ENCODE measurements at places on chromosomes 11 and 22. TPM values are rescaled to one million over a fixed set of nuclear protein-coding genes. Genes with fewer than 3 reads are reported as not detected.
A peak's percentile ranks its signal among the peaks of the same experiment; 100 is the strongest.

- no peak for DNase-seq
- H3K27me3 ChIP-seq: no peaks in the 10 kb centered on the region
- no peak overlapping the region for H3K27ac ChIP-seq
- H3K4me1 ChIP-seq: no peaks in the 10 kb centered on the region
Measured at GRCh38 chr11:118168751-118169150, 7.7 kb downstream of the SCN2B start.

- H3K4me3 ChIP-seq: no peak overlapping the region
- H3K27me3 ChIP-seq: no peaks in the 10 kb centered on the region
- H3K27ac ChIP-seq: no peak overlapping the region
- no peaks in the 10 kb centered on the region for H3K4me1 ChIP-seq
- no peaks in the 10 kb centered on the region for H3K36me3 ChIP-seq
Measured at GRCh38 chr11:21053466-21053865, 384.1 kb downstream of the NELL1 start.

Gene MUC6
- not detected for total RNA-seq

DNA sequence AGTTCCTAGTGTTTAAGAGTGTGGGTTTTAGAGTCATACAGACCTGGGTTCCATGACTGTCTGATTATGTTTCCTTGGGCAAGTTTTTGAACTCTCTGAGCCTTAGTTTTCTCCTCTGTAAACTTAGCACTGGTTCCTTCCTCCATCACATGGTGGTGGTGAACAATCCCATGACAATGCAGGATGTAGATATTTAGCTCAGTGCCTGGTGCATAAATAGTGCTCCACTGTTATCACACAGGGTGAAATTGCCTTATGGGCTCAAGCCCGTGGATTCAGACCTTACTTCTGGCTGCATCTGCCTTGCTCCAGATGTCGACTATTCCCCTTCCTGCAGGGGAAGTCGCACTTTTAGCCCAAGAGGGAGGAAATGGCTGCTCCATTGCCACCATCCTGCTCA, 62.7 kb downstream of the LDLRAD3 start:
- no peaks in the 10 kb centered on the region for H3K27me3 ChIP-seq
- H3K27ac ChIP-seq: no peak overlapping the region
- H3K36me3 ChIP-seq: no peaks in the 10 kb centered on the region
- no peak for DNase-seq
- H3K4me1 ChIP-seq: peaks cover 28% of the 10 kb centered on the region
- H3K4me3 ChIP-seq: no peak overlapping the region

GRCh38 chr11:115682888-115683287, 178.7 kb upstream of the CADM1 start:
- H3K36me3 ChIP-seq: no peaks in the 10 kb centered on the region
- H3K27ac ChIP-seq: no peak overlapping the region
- no peaks in the 10 kb centered on the region for H3K4me1 ChIP-seq
- H3K4me3 ChIP-seq: no peak overlapping the region

- H3K36me3 ChIP-seq: no peaks in the 10 kb centered on the region
- no peak overlapping the region for H3K4me3 ChIP-seq
- no peak for DNase-seq
Measured at GRCh38 chr11:5556596-5557188, 8.4 kb upstream of the OR52H1 start.

DNA sequence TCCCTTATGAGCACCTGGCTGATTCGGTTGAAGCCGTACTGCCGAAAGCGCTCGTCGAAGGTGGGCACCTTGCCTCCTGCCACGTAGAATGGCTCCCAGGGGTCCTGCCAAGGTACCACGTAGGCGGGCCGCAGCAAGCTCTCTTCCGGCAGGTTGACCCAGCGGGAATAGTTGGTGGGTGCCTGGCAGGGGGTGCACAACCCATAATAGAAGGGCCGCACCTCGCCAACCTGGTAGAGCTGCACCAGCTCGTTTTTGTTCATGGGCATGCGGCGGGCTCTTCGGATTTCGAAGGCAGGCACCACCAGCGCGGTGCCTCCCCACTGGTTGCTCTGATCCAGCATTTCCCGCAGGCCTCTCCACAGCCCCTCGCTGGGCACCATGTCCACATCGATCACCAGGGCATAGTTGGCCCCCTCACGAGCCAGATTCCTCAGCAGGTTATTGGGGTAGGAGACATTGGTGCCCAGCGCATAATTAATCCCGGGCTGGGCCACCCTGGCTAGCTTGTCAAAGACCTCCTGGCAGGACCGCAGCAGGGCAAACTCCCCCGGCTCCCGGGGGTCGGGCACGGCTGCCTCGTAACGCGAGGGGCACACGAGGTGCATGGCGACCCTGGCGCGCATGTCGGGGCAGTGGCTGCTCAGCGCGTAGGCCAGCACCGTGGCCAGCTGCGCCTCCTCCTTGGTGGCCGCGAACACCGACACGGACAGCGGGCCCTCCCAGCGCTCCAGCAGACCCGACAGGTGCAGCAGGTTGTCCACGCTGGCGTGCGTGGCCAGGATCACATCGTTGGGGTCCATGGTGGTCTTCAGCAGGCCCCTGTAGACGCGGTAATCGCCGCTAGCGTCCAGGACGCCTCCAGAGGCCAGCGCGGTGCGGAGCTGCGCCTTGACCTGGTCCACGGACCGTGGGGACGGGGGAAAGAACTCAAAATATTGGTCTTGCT, 679 bp downstream of the B4GAT1 start:
- peak; percentile 61 for DNase-seq
- peak overlapping the region; percentile 94 for H3K4me3 ChIP-seq
- peaks cover 27% of the 10 kb centered on the region for H3K4me1 ChIP-seq
- H3K27ac ChIP-seq: peak overlapping the region; percentile 88
- no peaks in the 10 kb centered on the region for H3K36me3 ChIP-seq

Gene JAML
- total RNA-seq: 0.48 TPM

GRCh38 chr11:69670158-69670845, 4.9 kb downstream of the LTO1 start:
- H3K4me1 ChIP-seq: peaks cover 28% of the 10 kb centered on the region
- H3K27me3 ChIP-seq: no peaks in the 10 kb centered on the region
- no peak overlapping the region for H3K27ac ChIP-seq
- DNase-seq: peak; percentile 91
- no peak overlapping the region for H3K4me3 ChIP-seq

DNA sequence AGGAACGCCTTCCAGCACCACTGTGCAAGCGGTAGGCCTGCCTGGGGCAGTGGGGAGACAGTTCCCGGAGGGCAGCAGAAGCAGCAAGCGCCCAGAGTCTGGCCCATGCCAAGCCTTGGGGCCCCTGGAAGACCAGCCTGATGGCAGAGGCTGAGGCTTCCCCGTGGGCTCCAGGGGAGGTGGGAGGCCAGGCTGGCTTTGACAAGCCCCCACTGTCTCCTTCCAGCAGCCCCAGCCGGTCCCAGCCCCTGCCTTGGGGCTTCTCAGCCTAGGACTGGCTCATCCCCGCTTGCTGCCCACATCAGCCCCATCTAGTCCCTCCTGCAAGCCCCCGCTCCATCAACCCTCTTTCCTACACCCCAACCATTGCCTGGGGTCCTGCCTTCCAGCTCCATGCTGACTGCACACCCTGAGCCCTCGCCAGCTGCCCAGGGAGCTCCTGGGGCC, 46.7 kb downstream of the IGF2 start:
- H3K27me3 ChIP-seq: no peaks in the 10 kb centered on the region
- H3K4me1 ChIP-seq: peaks cover 24% of the 10 kb centered on the region
- no peak for DNase-seq
- H3K27ac ChIP-seq: peak overlapping the region; percentile 49

- DNase-seq: no peak
- peaks cover 79% of the 10 kb centered on the region for H3K36me3 ChIP-seq
- H3K27ac ChIP-seq: no peak overlapping the region
- H3K27me3 ChIP-seq: no peaks in the 10 kb centered on the region
- H3K4me3 ChIP-seq: no peak overlapping the region
Measured at GRCh38 chr11:6397636-6398035, 7.4 kb downstream of the SMPD1 start.

DNA sequence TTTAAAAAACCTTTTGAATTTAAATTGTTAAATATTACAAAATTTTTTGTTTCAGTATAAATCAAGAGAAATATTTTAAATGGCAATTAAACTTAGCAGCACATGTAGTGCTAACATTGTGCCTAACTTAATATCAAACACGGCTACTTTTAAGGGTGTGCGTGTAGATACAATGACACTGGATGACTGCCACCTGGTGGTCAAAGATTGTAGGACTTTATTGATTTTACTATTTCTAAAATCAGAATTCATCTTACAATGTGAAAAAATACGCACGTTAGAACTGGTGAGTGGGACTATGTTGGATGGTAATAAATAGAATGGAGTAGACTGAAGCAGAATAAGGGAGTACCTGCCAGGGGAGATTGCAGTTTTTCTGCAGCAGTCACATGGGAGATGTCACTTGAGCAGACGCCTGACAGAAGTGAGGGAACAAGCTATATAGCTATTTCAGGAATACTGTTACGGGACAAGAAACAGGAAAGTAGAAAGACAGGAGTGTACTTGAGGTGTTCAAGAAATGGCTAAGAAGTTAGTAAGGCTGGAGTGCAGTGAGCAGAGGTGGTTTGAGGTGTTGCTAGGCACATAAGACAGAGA, 52.9 kb downstream of the UVRAG start:
- peaks cover under 1% of the 10 kb centered on the region for H3K36me3 ChIP-seq
- no peak overlapping the region for H3K4me3 ChIP-seq
- no peak overlapping the region for H3K27ac ChIP-seq
- peaks cover 4% of the 10 kb centered on the region for H3K4me1 ChIP-seq
- DNase-seq: no peak

Gene FAM180B
- total RNA-seq: not detected

Gene MPEG1
- 3.8 TPM for total RNA-seq

- no peaks in the 10 kb centered on the region for H3K27me3 ChIP-seq
- H3K36me3 ChIP-seq: no peaks in the 10 kb centered on the region
- no peak overlapping the region for H3K27ac ChIP-seq
- no peak overlapping the region for H3K4me3 ChIP-seq
- H3K4me1 ChIP-seq: no peaks in the 10 kb centered on the region
- no peak for DNase-seq
Measured at GRCh38 chr11:13348305-13348704, 70.7 kb downstream of the BMAL1 start.

Gene BACE1-AS
- 16.2 TPM for total RNA-seq

DNA sequence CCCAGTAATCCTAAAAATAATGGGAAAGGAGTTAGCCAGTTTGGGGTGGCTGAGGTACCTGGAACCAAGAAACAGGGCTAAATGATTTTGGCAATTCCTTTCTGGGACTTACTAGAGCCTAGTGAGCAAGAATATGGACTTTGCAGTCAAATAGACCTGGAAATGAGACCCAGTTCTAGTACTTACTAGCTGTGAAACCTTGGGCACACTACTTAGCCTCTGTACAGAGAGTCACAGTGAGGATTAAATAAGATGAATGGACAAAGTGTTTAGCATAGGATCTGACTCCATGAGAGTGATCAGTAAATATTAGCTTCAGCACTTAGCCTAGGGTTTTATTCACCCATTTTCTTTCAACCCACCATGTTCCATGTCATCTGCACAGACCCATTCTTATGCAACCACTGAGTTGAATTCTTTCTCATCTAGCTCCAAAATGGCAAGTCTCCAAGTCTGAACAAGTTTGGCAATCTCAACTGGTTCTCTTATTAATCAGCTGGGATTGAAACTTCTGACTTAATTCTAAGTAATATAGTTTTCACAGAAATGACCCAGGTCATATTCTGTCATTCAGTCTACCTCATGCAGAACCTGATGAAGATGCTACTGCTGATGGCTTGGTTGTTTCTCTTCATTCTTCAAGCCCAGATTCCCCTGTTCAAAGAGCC, 15.0 kb upstream of the SORL1 start:
- no peak overlapping the region for H3K4me3 ChIP-seq
- H3K36me3 ChIP-seq: no peaks in the 10 kb centered on the region
- no peak overlapping the region for H3K27ac ChIP-seq
- no peaks in the 10 kb centered on the region for H3K4me1 ChIP-seq
- H3K27me3 ChIP-seq: no peaks in the 10 kb centered on the region
- DNase-seq: no peak

GRCh38 chr11:69312453-69313404, 18.8 kb downstream of the MYEOV start:
- H3K27me3 ChIP-seq: no peaks in the 10 kb centered on the region
- H3K36me3 ChIP-seq: no peaks in the 10 kb centered on the region
- no peak overlapping the region for H3K27ac ChIP-seq
- no peak for DNase-seq

Gene SLC22A9
- total RNA-seq: not detected

- DNase-seq: no peak
- peaks cover 42% of the 10 kb centered on the region for H3K4me1 ChIP-seq
- peak overlapping the region; percentile 89 for H3K27ac ChIP-seq
- H3K36me3 ChIP-seq: no peaks in the 10 kb centered on the region
Measured at GRCh38 chr11:65610404-65610803, 3.6 kb downstream of the MAP3K11 start.

Gene CCDC116
- 0.17 TPM for total RNA-seq

- no peak for DNase-seq
- H3K4me1 ChIP-seq: no peaks in the 10 kb centered on the region
- no peaks in the 10 kb centered on the region for H3K36me3 ChIP-seq
- H3K27me3 ChIP-seq: no peaks in the 10 kb centered on the region
- no peak overlapping the region for H3K27ac ChIP-seq
Measured at GRCh38 chr11:65744026-65744698, 23.6 kb upstream of the RNASEH2C start.

- H3K27ac ChIP-seq: no peak overlapping the region
- H3K36me3 ChIP-seq: no peaks in the 10 kb centered on the region
- H3K27me3 ChIP-seq: no peaks in the 10 kb centered on the region
- no peak for DNase-seq
Measured at GRCh38 chr11:26037716-26038115, 294.2 kb upstream of the ANO3 start.

GRCh38 chr11:104467404-104467803, 303.5 kb upstream of the PDGFD start:
- DNase-seq: no peak
- H3K36me3 ChIP-seq: no peaks in the 10 kb centered on the region
- no peaks in the 10 kb centered on the region for H3K4me1 ChIP-seq
- H3K27me3 ChIP-seq: no peaks in the 10 kb centered on the region

GRCh38 chr22:47205081-47205491, 442.6 kb downstream of the TBC1D22A start:
- H3K36me3 ChIP-seq: no peaks in the 10 kb centered on the region
- no peaks in the 10 kb centered on the region for H3K4me1 ChIP-seq
- H3K27me3 ChIP-seq: peaks cover 30% of the 10 kb centered on the region
- peak; percentile 47 for DNase-seq
- no peak overlapping the region for H3K4me3 ChIP-seq

Gene IGSF9B
- 0.87 TPM for total RNA-seq

Gene ARHGAP20
- 0.84 TPM for total RNA-seq

- H3K4me3 ChIP-seq: no peak overlapping the region
- peaks cover 12% of the 10 kb centered on the region for H3K4me1 ChIP-seq
- H3K27ac ChIP-seq: no peak overlapping the region
- H3K36me3 ChIP-seq: no peaks in the 10 kb centered on the region
- no peaks in the 10 kb centered on the region for H3K27me3 ChIP-seq
- DNase-seq: no peak
Measured at GRCh38 chr11:61071208-61071681, 31.0 kb upstream of the CD5 start.

Gene OR4A5
- total RNA-seq: not detected

DNA sequence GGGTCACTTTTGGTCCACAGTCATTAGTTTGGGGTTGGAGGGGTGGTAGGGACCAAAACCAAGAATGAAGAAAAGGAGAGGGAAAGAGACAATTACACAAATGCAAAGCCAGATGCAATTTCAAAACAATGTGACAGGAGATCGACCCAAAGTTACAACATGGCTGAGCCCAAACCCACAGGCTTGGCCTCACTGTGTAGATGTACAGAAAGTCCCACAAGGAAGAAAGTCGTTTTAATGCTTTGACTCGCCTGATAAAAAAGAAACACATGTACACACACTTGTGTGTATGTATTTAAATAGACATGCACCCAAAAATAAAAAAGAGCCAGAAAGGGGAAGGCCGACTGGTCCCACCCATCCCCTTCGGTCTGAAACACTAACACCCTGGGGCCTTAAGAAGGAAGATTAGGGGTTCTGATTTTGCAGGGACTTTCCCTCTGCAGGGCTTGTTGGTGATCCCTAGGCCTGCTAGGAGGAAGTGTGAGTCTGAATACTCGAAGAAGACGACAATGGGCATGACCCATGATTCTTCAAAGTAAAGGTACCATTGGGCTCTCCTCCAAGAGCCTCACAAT, 104.1 kb downstream of the ETS1 start:
- H3K36me3 ChIP-seq: peaks cover 49% of the 10 kb centered on the region
- H3K4me1 ChIP-seq: peaks cover 42% of the 10 kb centered on the region
- no peak overlapping the region for H3K4me3 ChIP-seq
